Camera-type eye (tissue), 1 donor: ENCODE measurements at places on chromosomes 1 and 21. TPM values are rescaled to one million over a fixed set of nuclear protein-coding genes. Genes with fewer than 3 reads are reported as not detected.

The TMEM125 gene
- 1.6 TPM for total RNA-seq

The CLCA4 gene
- not detected for total RNA-seq

The LEMD1 gene
- 64.0 TPM for total RNA-seq

The AJAP1 gene
- total RNA-seq: 7.6 TPM

The PIGK gene
- 39.3 TPM for total RNA-seq

The OR2T10 gene
- not detected for total RNA-seq

The CASQ1 gene
- total RNA-seq: 35.8 TPM

The IFI44L gene
- 16.8 TPM for total RNA-seq
